Activated CD4-positive, alpha-beta memory T cell treated with anti-CD3 and anti-CD28 coated beads for 36 hours (primary cell): ENCODE measurements at places on chromosomes 3 and 15. TPM values are rescaled to one million over a fixed set of nuclear protein-coding genes. Genes with fewer than 3 reads are reported as not detected.

- no peak overlapping the region for H3K27ac ChIP-seq
- H3K27me3 ChIP-seq: peaks cover 45% of the 10 kb centered on the region
- DNase-seq: peak; percentile 39
- no peaks in the 10 kb centered on the region for H3K36me3 ChIP-seq
These were observed 183.4 kb upstream of the TOPAZ1 start for GRCh38 chr3:44058022-44058867.

- H3K4me3 ChIP-seq: no peak overlapping the region
- H3K27ac ChIP-seq: no peak overlapping the region
- no peak for DNase-seq
These were observed 388.0 kb downstream of the FOXP1 start for GRCh38 chr3:71195492-71195891.

SENP8 gene
- total RNA-seq: 2.5 TPM

DNA sequence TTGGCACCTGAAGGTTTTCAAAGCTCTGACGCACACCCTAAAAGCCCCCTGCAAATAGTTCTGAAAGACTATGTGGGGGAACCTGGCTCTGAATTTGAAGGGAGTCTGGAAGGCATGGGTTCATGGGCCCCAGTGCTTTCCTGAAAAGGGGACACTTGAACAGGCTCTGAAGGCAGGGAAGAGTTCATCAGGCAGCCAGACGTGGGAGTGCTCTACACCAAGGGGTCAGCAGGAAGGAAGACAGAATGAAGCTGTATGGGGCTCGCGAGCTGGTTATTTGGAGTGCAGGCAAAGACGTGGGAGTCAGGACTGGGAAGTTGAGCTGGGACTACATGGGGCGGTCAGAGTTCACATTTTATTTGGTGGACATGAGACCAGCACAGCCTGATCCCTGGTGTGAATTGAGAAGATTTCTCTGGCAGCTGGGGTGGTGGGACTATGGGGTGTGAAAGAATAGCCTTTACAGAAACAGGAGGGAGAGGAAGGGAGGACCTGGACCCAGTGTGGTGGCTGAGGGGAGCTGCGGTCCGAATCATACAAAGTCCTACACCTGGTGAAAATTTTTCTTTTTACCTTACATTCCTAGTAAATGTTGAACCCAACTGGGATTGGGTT is 12.6 kb downstream of the ABHD6 start:
- no peaks in the 10 kb centered on the region for H3K36me3 ChIP-seq
- H3K4me3 ChIP-seq: no peak overlapping the region

GRCh38 chr3:190038050-190038933 is 82.4 kb downstream of the P3H2 start:
- H3K27me3 ChIP-seq: peaks cover 14% of the 10 kb centered on the region
- H3K4me1 ChIP-seq: no peaks in the 10 kb centered on the region
- H3K27ac ChIP-seq: no peak overlapping the region
- H3K4me3 ChIP-seq: no peak overlapping the region
- H3K36me3 ChIP-seq: no peaks in the 10 kb centered on the region

CFAP91 gene
- total RNA-seq: 0.31 TPM

GRCh38 chr15:66860844-66861243 is 158.8 kb downstream of the SMAD6 start:
- DNase-seq: no peak
- no peaks in the 10 kb centered on the region for H3K36me3 ChIP-seq

- H3K36me3 ChIP-seq: no peaks in the 10 kb centered on the region
- H3K27ac ChIP-seq: no peak overlapping the region
- peaks cover 5% of the 10 kb centered on the region for H3K27me3 ChIP-seq
These were observed 426.6 kb upstream of the THBS1 start for GRCh38 chr15:39154227-39154638.

DNA sequence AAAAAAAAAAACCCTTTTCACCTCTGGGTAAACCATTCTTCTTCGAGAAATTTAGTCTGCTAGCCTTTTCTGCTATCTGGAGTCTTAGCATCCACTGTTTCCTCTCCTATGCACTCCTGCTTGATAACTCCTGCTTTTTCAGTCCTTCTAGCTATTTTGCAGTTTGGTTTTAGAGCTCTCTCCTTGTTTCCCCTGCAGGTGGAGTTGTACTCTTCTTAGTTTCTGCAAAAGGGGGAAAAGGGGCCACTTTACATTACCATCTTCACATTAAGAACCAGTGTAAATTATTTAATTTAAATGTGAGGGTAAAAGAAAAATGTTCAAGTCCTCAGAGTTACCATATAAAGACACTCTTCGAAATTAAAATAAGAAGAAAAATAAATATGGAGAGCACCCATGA is 23.6 kb upstream of the MYLK start:
- peaks cover 3% of the 10 kb centered on the region for H3K27me3 ChIP-seq
- H3K36me3 ChIP-seq: no peaks in the 10 kb centered on the region
- no peak overlapping the region for H3K27ac ChIP-seq
- H3K4me3 ChIP-seq: no peak overlapping the region

EXD1 gene
- total RNA-seq: not detected

DNA sequence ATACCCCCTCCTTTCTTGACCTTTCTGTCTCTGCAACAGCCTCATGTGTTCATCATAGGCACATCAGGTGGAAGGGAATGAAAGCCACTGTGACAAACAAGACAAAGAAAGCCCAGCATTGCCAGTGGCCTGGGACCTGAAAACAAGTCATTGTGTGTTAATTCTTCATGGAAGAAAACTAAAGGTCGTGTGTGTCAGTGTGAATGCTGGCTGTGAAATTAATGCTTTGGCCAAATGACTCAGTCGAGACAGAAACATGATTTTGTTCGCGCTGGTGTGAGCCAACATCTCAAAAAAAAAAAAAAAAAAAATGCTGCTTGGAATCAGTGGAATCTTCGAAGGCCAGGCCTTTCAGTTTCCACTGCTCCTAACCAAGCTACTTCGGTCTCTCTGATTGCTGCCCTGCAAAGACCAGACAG is 386.5 kb upstream of the PROK2 start:
- no peaks in the 10 kb centered on the region for H3K4me1 ChIP-seq
- H3K4me3 ChIP-seq: no peak overlapping the region
- DNase-seq: no peak
- peaks cover 22% of the 10 kb centered on the region for H3K27me3 ChIP-seq
- H3K36me3 ChIP-seq: no peaks in the 10 kb centered on the region

DNA sequence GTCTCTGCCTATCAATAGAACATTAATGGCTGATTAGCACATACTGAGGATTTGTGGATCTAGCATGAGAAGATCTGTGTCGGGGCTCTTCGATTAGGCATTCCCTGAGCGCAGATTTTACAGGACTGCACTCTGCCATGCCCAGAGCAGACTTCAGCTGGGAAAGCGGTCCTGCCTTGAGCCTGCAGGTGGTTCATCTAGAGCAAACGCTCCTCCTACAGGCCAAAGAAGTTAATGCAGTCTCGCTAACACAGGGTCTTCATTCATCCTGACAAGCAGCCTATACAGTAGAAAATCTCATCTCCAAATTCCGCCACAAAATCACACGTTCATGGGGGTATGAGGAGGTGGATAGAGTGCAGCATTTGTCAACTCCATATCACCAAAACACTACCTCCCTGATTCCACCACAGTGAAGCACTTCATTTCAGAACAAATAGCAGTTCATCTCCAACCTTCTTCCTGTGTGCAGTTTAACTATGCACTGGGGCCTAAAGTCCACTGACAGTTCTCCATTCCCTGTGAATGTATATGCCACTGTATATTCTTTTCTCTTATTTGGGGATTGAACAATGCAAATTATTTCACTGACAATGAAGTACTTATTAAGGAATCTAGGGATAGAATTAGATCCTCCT is 405.8 kb downstream of the IGSF11 start:
- H3K36me3 ChIP-seq: no peaks in the 10 kb centered on the region
- DNase-seq: peak; percentile 32
- peaks cover 1% of the 10 kb centered on the region for H3K27me3 ChIP-seq

DNA sequence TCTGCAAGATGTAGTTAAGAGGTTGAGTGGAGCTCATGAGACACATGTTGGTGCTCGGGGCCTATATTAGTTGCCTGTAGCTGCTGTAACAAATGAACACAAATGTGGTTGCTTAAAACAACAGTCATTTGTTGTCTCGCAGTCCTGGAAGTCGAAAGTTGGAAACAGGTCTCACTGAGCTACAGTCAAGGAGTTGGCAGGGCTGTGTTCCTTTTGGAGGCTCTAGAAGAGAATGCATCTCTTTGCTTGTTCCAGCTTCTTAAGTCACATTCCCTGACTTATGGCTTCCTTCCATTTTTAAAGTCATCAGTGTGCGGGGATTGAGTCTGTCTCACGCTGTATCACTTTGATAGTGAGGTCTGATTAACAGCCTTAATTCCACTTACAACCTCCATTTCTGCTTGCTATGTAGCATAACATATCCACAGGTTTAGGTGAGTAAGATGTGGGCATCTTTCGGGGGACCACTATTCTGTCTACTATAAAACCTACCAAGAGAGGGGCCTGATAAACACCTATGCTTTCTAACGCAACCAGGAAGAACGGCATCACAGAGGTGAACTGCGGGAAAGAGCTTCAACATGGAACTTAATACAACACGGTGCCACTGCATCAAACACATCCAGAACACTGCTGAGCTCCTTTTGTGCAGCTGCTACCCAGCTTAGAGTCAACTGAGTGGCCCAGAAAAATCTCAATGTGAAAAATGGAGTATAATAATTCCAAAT is 119.4 kb downstream of the ATP10A start:
- peaks cover 2% of the 10 kb centered on the region for H3K36me3 ChIP-seq
- no peaks in the 10 kb centered on the region for H3K27me3 ChIP-seq
- peaks cover 19% of the 10 kb centered on the region for H3K4me1 ChIP-seq
- H3K4me3 ChIP-seq: no peak overlapping the region
- DNase-seq: no peak

DNA sequence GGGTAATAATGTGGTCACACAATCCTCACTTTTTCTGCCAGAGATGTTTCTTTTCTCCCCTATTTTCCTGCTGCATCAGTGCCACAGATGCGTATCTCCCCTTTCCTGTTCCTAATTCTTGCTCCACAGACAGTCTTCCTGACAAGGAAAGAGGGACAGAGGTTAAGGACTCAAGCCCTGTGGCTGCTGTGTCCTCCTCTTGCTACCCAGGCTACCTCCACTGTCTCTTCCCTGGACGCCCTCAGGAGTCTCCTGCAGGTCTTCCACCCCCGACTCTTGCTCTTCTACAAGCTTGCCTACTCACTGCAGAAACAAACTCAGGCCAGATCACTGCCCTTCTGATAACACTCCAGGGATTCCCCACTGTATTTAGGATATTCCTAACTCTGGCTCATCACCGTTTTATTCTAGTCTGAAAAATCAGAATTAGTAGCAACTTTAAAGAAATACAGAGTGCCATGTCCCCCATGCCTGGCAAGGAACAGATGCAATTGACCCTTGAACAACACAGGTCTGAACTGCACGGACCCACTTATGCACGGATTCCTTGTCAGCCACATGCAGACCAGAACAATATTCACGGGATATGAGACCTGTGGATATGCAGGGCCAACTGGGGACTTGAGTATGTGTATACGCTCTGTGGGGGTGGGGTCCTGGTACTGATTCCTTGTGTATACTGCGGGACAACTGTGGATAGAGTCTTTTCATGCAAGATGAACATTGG is 151.8 kb downstream of the GHSR start:
- H3K4me3 ChIP-seq: no peak overlapping the region
- H3K27ac ChIP-seq: no peak overlapping the region
- H3K4me1 ChIP-seq: no peaks in the 10 kb centered on the region
- H3K36me3 ChIP-seq: peaks cover 19% of the 10 kb centered on the region

DNA sequence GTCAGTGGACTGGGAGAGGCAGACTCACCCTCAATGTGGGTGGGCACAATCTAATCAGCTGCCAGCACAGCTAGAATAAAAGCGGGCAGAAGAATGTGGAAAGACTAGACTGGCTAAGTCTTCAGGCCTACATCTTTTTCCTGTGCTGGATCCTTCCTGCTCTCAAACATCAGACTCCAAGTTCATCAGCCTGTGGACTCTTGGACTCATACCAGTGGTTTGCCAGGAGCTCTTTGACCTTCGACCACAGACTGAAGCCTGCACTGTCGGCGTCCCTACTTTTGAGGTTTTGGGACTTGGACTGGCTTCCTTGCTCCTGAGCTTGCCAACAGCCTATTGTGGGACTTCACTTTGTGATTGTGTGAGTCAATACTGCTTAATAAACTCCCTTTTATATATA is 68.0 kb downstream of the CNTN3 start:
- H3K4me3 ChIP-seq: no peak overlapping the region
- no peaks in the 10 kb centered on the region for H3K4me1 ChIP-seq
- H3K27me3 ChIP-seq: no peaks in the 10 kb centered on the region
- no peak overlapping the region for H3K27ac ChIP-seq
- no peak for DNase-seq

HAUS2 gene
- 44.9 TPM for total RNA-seq

GRCh38 chr15:52295421-52296001 is at the start of gene MYO5C:
Gene MYO5C (minus strand): TSS chr15:52295804. CDS start chr15:52295636, 168 bp downstream.
- no peak within 1 kb of the TSS for H3K4me3 ChIP-seq
- H3K36me3 ChIP-seq: no peaks in the 10 kb centered on the region
- peak; percentile 23 for DNase-seq
- no peak within 1 kb of the TSS for H3K27ac ChIP-seq
- peaks cover 5% of the 10 kb centered on the region for H3K4me1 ChIP-seq

DNA sequence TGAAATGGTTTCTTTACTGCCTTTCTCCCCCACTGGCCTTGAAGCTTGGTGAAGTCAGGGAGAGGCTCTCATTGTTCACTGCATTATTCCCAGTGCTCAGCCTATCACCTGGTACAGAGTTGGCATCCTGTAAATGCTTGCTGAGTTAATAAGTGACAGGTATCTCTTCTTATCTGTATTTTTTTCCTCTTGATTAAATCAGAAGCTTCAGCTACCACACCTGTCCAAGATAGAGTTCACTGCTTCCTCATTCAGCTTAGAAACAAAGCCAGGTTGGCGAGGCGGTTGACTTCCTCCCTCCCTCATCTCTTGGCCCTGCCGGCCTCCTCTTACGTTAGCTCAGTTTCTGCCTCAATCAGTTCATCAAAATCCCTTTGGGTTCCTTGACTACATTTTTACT is 142.8 kb downstream of the LIPC start:
- H3K27me3 ChIP-seq: no peaks in the 10 kb centered on the region
- no peak for DNase-seq
- no peaks in the 10 kb centered on the region for H3K36me3 ChIP-seq
- H3K27ac ChIP-seq: no peak overlapping the region
- no peaks in the 10 kb centered on the region for H3K4me1 ChIP-seq

ZNF860 gene
- not detected for total RNA-seq

DNA sequence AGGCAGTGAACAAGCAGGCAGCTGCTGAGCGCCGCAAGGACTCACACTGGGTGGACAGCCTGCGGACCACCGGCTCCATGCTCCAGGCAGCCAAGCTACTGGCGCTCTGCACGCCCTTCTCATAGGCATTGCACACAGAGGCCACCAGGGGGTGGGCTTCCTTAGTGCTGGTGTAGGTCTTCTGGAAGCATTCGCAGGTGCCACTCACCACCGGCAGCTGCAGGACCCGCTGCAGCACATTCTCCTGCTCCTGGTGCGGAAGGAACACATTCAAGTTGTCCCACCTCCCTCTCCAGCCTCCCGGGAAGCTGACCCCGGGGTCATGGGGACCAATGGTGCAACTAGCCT is 6.0 kb downstream of the PLIN1 start:
- no peak overlapping the region for H3K27ac ChIP-seq
- H3K4me1 ChIP-seq: no peaks in the 10 kb centered on the region
- H3K4me3 ChIP-seq: no peak overlapping the region

GRCh38 chr3:49173792-49174170 is 2.4 kb downstream of the KLHDC8B start:
- H3K4me1 ChIP-seq: peaks cover 7% of the 10 kb centered on the region
- H3K27me3 ChIP-seq: peaks cover under 1% of the 10 kb centered on the region
- H3K27ac ChIP-seq: no peak overlapping the region
- no peak overlapping the region for H3K4me3 ChIP-seq
- no peak for DNase-seq

XIRP1 gene
- 1.3 TPM for total RNA-seq
